ENCODE measurements at places on chromosomes 1 and 21.

DNA sequence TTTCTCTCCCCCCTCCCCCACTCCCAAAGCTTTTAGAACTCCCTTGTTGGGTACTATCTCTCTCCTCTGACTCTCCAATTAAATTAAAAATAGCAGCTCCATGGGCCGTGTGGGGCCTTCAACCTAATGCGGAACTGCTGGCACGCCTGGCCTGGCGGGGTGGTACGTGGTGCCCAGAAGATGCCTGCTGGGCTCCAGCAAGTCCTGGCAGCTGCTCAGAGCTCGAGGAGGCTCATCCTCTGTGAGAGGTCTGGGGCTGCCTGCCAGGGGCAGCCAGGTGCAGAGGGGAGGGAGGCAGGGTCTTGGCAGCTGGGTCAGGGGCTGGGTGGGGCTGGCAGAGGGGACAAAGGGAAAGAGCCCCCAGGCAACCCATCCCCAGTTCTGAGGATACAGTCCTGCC is 74.4 kb downstream of the ACTL8 start:
- no peak for DNase-seq

GRCh38 chr1:150165622-150166612 is 16.2 kb downstream of the PLEKHO1 start:
- peak; percentile 71 for DNase-seq

DNA sequence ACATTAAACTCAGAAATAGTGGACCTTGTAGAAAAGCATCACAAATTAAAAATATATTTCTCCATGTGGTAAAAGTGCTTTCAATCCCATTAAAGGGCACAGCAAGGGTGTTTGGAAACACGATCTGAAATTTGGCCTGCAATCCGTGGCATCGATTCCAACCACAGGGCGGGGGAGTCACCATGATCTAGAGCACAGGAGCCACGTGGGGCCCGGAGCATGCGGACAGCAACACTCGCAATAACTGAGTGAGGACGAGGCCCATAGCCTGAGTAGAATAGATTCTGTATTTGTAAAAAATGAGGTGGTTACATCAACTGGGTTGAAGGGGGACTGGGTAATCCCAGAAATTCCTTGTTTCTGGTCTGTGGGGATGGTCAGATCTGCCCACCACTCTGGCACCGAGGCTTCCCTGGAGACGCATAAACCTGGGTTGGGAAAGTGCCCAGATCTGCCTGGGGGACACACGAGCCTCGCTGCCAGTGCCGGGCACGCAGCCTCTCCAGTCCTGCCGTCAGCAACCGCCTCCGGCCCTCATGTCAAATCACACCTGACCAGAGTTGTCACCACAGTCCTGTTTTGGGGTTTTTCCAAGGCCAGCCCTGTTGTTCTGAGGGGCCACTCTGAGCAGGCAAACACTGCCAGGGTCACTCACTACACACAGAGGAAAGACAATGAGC is 104.3 kb downstream of the PGBD5 start:
- no peak for DNase-seq

GRCh38 chr1:91872559-91873081 is 13.3 kb downstream of the TGFBR3 start:
- DNase-seq: peak; percentile 61

DNA sequence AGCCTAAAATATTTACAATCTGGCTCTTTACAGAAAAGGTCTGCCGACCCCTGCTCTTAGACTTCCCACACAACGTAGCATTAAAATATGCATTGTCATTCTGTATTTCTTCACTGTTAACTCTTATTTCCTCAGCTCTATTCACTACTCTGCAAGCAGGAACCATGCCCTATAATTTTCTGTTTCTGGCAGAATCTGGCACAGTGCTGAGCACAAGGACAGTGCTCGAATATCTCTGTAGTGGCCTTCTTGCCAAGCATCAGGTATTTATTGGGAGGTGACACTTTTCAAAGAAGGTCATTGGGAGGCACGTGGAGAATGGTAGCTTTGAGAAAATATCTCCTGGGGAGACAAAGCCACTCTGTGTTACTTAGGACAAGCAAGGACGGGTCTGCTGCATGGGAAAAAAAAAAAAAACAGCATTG is 77.9 kb downstream of the PSMG1 start:
- DNase-seq: no peak

GRCh38 chr1:65979136-65980044 is 186.7 kb downstream of the PDE4B start:
- DNase-seq: no peak

GRCh38 chr1:104406728-104407127 is 657.0 kb downstream of the AMY1C start:
- DNase-seq: no peak

- DNase-seq: no peak
Measured at GRCh38 chr1:97901017-97901658, 19.7 kb downstream of the DPYD start.

GRCh38 chr1:36160388-36160948 is 4.5 kb downstream of the MAP7D1 start:
- no peak for DNase-seq

DNA sequence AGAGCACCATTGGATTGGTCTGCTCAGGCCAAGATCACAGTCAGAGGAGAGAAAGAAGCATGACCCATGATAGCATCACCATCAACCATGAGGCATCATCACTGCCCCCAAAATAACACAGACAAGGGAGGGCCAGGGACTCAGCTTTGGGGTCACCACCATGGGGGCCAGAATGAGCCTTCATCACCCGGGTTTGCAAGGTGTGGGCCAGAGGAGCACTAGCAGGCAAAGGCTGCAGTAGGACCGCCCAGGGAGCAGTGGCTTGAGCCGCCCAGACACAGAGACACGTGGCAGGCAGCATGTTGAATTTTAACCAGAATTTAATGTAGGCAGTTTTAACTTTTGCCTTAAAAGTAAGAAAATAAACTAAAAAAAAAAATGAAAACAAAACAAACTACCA is 53.7 kb upstream of the TMPRSS2 start:
- DNase-seq: no peak

DNA sequence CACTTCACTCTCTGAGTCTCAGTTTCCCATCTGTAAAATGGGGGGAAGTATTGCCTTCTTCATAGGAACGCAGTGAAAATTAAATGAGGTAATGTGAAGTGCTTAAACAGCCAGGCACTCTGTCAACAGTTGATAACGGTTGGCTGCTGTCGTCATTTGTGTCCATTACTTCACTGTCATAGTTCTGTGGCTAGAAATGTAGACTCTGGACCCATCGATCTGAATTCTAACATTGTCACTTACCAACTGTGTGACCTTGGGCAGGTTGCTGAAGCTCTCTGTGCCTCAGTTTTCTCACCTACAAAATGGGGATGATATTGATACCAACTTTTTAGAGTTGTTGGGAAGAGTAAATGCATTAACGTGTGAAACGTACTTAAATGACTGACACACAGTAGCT is 152.6 kb downstream of the PTPRU start:
- DNase-seq: no peak

DNA sequence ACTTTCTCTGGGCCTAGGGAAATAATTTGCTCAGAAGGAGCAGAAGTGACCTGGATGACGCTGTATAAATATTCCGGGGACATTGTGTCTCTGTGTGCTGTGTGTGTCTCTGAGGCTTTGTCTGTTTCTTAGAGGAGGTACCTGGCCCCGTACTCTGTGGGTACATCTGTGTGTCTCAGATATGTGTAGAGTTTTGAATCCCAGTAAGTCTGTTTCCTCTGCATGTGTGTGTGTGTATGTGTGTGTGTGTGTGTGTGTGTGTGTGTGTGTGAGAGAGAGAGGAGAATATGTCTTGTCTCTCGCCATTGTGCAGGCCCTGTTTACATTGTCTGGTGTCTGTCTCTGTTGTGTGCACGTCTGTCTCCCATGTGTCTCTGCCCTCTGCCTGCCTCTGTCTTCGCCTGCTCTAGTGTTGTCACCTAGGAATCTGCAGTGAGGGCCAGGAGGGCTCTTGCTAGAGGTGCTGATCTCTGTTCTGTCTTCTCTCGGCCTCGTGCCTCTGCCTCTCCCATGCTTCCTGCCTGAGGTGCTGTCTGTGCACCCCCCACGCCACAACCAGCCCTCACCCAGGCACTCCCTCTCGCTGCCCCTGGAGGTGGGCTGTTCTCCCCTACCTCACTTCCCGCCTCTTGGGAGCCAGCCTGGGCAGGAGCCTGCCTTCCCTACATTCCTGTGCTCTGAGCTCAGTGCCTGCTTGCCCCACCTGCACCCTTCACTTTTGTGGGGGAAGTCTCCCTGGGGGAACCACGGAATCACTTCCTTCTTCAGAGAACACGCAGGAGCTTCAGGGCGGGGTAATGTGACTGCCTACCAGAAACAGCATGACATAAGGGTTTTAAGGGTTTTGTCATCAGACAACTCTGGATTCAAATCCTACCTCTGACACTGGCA is 5.9 kb downstream of the MAP7D1 start:
- DNase-seq: peak; percentile 64

GRCh38 chr1:22040286-22040623 is 12.3 kb upstream of the CDC42 start:
- no peak for DNase-seq

DNA sequence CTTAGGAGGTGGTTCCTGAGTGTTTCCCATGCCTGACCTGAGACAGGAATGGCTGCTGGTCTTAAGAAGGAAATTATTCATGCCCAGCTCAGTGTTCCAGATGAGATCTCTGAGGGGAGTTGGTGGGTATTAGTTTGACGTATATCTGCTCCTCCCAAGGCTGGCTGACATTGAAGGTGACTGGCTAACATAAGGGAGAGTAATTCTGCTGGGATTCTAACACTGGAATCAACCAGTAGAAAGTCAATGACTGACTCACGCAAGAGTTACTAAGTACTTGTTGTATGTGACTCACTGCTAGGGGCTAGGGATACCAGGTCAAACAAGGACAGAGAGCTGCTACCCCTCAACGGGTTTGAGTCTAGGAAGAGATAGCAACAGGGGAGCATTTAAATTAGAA is 177.3 kb downstream of the CACNA1E start:
- no peak for DNase-seq

DNA sequence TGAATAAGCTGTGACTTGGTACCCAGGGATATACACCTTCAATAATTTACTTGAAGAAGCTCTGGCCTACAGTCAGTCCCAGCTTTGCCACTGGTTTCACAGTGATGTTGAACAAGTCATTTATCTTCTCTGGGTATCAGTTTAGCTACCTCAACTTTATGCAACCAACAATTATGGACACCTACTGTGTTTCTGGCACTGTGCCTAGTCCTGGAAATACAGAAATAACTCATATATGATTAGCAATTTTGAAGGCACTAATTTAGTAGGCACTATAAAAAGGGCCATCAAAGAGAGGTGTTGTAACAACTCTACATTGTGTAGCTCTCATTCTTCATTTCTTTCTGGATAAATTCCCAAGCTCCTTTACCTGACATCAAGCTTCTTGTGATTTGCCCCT is 88.6 kb upstream of the SPATA6 start:
- no peak for DNase-seq

DNA sequence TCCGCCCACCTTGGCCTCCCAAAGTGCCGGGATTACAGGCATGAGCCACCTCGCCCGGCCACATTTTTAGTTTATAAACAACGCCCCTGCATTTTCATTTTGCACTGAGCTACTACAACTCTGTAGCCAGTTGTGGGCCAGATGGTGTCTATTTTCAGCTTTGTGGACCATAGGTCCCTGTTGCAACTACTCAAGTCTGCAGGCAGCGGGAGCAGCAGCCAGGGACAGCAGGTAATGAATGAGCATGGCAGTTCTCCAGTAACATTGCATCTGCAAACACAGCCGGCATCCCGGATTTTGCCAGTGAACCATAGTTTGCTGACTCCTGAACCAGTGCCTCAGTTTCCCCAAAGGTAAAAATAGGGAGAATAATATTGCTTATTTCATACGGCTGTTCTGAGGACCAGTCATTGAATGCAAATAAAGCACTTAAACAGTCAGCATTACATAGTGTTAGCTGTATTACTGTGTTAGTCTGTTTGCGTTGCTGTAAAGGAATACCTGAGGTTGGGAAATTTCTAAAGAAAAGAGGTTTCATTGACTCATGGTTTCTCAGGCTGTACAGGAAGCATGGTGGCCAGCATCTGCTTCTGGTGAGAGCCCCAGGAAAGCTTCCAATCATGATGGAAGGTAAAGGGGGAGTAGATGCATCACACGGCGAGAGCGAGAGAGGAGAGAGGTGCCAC is 65.5 kb upstream of the SLC45A1 start:
- DNase-seq: no peak

DNA sequence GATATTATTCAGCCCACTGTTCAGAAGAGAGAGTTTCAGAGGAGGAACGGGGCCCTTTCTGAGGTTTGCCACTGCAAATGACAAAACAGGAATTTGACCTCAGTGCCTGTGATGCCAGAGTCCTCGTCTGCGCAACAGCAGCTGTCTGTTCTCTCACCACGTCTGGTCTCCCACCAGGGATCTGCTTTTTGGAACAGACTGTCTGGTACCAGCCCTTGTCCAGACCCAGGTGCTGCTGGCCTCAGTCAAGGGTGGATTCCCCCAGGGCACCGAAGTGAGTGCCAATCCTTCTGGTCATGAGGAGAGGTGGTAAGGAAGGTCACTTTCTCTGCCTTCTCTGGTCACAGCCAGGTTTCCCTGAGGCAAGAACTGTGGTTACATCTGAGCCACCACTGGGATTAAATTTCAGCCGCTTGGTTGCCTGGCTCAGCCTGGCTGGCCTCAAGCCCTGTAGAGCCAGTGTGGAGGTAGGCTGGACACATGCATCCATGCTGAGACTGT is 2.3 kb upstream of the BCAN start:
- no peak for DNase-seq

- DNase-seq: no peak
Measured at GRCh38 chr1:17893891-17894631, 138.9 kb downstream of the ACTL8 start.

- DNase-seq: no peak
Measured at GRCh38 chr1:204348722-204349121, 11.0 kb downstream of the PLEKHA6 start.

- DNase-seq: no peak
Measured at GRCh38 chr1:177780096-177780700, 189.7 kb downstream of the SEC16B start.

DNA sequence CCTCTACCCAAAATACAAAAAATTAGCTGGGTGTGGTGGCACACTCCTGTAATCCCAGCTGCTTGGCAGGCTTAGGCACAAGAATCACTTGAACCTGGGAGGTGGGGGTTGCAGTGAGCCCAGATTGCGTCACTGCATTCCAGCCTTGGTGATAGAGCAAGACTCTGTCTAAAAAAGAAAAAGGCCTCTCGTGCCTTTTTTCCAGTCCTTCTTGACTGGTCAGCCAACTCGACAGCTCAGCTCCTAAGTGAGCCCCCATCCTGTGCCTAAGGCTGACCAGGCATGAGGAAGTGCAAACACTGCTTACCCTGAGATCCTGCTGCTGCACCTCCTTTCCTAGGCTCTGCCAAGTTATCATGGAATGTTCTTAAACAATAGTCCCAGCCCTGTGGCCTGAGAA is 10.1 kb upstream of the PROK1 start:
- DNase-seq: no peak

GRCh38 chr1:156766298-156767100 is 836 bp upstream of the PRCC start:
- peak; percentile 18 for DNase-seq
